ENCODE measurements at places on chromosomes 6 and 20. TPM values are rescaled to one million over a fixed set of nuclear protein-coding genes. Genes with fewer than 3 reads are reported as not detected.

DNA sequence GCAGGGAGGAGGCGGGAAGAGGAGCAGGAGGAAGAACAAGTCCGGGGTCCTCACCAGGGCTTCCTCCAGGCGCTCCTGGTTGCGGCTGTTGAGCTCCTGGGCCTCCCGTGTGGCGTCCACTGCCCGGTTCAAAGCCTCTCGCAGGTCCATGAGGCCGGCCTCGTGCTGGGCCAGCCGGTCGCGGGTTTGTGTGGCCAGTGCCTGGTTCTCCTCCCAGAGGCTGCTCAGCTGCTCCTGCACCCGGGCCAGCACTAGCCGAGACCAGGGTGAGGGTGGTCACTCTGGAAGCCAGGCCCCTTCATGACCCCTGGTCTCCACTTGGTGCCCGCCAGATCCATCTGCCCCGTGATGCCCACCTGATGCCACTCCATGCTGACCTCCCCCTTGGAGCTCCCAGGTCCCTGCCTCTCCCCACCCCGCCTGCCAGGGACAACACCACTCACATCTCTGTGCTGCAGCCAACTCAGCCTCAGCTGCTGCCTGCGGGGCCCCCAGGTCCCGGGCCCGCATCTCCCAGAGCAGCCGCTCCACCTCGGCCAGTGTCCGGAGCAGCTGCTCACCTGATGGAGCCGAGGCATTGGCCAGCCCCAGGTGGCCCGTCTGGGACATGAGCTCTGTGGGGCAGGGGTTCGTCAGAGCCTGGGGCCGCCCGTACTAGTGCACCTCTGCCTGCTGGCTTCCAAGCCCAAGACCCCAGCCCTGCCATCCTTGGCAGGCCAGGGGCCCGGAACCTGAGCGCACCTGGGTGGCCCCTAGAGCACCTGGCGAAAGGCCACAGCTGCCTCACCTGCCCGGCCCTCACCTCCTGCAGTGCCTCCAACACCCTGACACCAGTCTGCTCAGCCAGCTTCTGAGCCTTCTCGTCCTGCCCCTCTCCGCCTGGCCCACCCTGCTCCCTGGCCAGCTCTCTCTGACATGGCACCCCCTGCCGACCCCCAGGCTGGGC is 15.9 kb downstream of the ADRM1 start:
- DNase-seq: peak; percentile 15

DNA sequence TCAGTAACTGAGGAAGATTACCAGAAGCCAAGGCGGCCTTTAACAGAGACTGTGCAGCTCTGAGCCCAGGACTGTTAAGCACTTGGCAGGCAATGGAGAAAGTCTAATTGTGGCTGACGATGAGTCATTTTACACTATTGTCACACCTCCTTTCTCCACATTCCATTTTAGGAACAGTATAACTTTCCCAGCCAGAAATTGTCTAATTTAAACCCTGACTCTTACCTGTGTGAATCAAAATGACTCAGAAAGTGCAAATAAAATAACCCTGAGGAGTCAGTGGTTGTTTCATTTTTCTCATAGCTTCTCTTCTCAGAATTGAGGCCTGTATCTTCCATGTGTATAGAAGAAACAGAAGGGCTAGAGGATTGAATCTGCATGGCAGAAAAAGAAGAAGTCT is 40.0 kb upstream of the OPN5 start:
- DNase-seq: peak; percentile 16

Gene LY6G5B
- 3.2 TPM for total RNA-seq

Gene GPSM3
- 3.1 TPM for total RNA-seq

All from dermis blood vessel endothelial cell (primary cell).